Hematopoietic multipotent progenitor cell treated with erythropoietin and hydrocortisone succinate and interleukin-3 and kit ligand, for 4 days (in vitro differentiated cells): ENCODE measurements at places on chromosomes 3 and 15.
A peak's percentile ranks its signal among the peaks of the same experiment; 100 is the strongest.

- no peak for DNase-seq
Measured at GRCh38 chr3:10928961-10929471, 63.5 kb upstream of the SLC6A1 start.

DNA sequence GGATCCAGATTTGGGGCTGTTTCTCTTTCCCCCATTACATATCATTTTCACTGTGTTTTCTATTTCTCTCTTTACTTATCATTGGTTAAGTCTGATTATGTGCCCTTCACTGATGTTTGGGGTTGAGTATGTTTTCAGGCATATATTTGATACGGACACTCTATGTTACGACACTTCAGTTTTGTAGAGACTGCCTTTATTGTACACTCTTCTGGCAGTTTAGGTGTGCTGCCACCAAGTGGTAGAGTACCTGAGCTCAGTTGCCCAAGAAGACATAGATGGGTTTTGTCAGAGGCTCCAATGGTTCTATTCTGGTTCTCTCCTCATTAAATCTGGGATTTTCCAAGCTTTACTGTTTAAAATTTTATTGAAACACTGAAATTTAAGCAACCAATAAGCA is 255.0 kb upstream of the ROPN1 start:
- DNase-seq = peak; percentile 41

GRCh38 chr15:80695911-80696661 is 976 bp downstream of the ABHD17C start:
- peak; percentile 57 for DNase-seq

DNA sequence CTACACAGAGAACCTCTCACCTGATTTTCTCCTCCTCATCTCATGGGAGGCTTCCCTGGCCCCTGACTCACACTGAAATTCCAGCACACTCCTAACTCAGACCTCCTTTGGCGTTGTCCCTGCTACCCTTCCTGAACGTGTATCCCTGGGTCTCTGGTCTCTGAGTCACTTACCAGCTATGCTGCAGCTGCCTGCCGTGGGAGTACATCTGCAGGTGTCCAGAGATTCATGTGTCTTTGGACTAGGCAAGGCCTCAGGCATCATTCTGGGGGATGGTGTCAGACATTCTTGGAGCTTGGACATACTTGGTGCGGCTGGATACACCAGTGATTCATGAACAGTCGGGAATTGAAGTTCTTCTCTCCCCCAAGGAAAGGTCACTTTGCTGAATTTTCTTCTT is 148.8 kb upstream of the TRIM42 start:
- DNase-seq = no peak

DNA sequence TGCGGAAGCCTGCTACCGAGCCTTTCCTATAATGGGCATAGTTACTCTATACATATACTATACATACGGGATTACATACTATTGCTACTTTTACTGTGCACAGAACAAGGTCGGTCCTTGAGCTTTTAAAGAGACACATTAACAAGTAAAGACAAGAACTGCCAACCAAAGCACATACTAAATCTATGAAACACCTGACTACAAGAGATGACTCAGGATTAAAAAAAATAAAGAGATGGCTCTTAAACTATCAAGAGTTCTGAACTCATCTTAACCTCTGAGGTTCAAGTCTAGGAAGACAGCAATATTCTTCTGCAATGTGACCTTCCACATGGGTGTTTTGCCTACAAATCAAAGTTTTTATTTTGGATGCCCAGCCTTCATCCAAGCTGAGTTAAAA is 106.8 kb downstream of the TNIK start:
- no peak for DNase-seq

DNA sequence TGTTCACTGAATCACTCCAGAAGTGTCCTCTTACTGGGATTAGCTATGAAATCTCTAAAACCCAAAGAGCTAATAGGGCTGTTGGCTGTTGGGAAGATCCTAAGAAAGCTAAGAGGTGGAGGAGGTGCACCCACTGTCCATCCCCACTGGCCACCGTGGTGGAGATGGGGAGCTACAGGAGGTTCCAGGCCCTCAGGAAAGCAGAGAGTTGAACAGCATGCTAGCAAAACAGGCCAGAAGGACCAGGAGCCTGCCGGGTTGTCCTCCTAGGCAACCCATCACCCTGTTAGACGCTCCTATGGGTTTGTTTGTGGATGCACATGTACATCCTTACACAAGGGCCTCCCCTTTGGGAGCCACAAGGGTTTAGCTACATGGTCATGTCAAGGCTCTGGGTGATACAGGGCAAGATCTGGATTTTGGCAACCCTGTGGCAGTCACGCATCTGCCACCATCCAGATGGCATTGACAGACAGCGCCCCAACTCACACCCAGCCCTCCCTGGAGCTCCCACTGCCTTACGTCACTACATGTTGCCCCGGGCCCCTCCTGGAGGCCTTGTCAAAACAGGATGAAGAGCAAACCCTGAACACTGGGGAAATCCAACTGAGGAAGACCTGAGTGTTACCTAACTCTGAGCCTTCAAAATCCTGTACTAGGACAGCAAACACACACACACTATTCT is 208.1 kb downstream of the SLCO3A1 start:
- no peak for DNase-seq

GRCh38 chr15:99385005-99385669 is 133.9 kb downstream of the LRRC28 start:
- DNase-seq = no peak

GRCh38 chr15:84955089-84955848 is 26.4 kb upstream of the PDE8A start:
- DNase-seq = peak; percentile 65

DNA sequence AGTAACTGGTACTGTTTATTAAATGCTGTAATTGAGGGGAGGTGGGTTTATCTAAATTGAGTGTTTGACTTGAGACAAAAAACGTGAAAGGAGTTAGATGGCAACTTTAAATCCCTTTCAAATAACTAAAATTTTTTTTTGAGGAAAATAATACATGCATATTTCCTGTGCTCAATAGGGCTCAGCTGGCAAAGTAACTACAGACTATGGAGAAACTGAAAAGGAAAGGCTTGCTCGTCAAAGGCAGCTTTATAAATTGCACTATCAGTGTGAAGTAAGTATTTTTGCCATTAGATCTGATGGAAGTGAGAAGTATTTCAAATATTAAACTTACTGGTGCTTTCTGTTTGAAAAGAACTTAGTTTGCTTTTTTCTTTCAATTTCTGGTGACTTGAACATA is 72.2 kb downstream of the DZIP3 start:
- DNase-seq = peak; percentile 8

DNA sequence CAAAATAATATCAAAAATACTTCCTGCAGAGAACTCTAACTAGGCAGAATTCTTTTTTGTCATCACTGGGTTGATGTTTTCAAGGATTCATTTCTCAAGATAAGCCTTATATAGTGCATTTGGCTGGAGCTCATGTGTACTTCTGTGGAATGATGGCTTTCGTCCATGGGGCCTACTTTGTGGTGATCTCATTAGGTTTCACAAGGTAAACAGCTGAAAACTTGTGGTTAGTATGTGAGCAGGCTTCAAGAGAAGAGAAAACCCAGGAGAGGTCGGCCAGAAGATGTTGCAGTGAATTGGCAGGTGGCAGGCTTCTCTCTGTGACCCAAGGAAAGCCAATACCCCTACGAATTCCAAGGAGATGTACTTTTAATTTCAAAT is 121.4 kb upstream of the PHLDB2 start:
- no peak for DNase-seq

GRCh38 chr15:56772868-56773639 is 39.7 kb upstream of the ZNF280D start:
- peak; percentile 34 for DNase-seq

- DNase-seq = no peak
Measured at GRCh38 chr15:66108483-66109265, 144.9 kb downstream of the MEGF11 start.

DNA sequence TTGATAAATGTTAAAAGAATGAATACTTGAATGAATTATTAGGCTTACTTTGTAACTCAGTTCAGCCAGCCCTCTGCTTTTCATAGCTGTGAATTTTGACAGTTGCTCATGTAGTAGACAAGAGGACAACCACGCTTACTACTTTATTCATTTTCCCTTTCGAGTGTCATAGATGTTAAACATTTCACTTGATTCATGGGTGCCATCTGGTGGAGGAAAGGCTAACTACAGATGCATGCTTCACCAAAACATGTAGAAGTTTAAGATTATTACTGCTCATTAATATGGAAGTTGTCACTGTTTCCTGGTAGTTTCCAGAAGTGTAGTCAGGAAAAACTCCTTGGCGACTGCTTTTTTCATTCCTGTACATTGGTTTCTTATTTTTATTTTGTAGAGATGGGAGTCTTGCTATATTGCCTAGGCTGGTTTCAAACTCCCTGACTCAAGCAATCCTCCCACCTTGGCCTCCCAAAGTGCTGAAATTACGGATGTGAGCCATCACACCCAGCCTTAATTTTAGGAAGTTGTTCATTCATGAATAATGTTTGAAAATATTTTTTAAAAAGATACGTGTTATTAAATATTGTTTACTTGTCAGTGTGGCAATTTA is 163.2 kb downstream of the B3GALNT1 start:
- DNase-seq = peak; percentile 89

- no peak for DNase-seq
Measured at GRCh38 chr15:67564021-67564967, 21.8 kb downstream of the MAP2K5 start.

- no peak for DNase-seq
Measured at GRCh38 chr15:97977734-97978133, 17.2 kb downstream of the ARRDC4 start.

- DNase-seq = no peak
Measured at GRCh38 chr3:46539443-46540005, 26.6 kb downstream of the LRRC2 start.

- DNase-seq = no peak
Measured at GRCh38 chr3:14127516-14128161, 2.8 kb downstream of the TMEM43 start.
